ENCODE measurements at places on chromosomes 7 and 10.

DNA sequence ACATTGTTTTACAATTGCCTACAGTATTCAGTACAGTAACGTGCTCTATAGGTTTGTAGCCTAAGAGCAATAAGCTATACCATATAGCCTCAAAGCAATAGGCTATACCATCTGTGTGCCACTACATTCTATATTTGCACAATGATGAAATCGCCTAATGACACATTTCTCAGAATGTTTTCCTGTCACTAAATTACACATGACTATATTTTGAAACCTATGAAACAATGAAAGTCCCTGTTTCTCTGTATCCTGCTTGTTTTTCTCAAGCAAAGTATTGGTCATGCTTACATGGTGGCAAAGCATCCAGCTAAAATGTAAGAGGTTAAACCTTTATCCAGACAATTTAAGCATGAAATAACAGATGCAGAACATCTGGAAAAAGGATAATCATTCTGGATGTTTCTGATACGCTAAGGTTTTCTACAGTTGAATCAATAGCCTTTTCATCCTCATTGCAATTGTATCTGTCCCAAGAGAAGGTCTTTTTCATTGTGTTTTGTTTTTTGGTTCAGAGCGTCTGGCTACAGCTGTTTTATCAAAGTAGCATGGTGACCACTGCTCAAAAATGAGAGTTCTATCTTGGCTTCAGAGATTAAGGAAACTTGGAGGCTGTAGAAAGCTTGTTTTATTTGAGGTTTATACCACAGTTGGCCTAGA, 81.7 kb downstream of the CSTF2T start:
- DNase-seq: no peak

GRCh38 chr10:59847326-59847725, 59.0 kb downstream of the CCDC6 start:
- no peak for DNase-seq

GRCh38 chr7:23207021-23207420, 25.2 kb downstream of the NUP42 start:
- no peak for DNase-seq

GRCh38 chr7:130281260-130281659, 11.7 kb upstream of the CPA4 start:
- DNase-seq: no peak

DNA sequence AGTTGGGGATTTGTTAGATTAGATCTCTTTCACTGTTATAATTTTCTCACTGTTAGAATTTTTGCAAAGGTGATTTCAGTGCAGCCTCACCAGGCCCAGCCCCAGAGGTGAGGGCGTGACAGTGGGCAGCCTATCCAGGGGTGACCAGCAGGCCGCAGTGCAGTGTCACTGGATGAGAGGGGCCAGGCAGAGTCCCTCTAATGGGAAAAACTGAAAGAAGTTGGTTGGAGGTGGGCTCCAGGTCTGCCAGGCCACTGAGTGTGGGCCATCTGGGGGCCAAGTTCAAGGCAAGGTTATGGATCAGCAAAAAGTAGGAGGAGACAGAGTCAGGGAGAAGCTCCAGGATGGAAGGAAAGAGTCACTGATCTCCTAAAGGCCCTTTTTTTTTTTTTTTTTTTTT, 90.5 kb upstream of the SDK1 start:
- no peak for DNase-seq
